ENCODE measurements at places on chromosomes 1 and 21.

- peak; percentile 68 for DNase-seq
These were observed at the start of gene CAPN2 for GRCh38 chr1:223712194-223712849. Gene CAPN2, plus strand, starts transcription at chr1:223712539. Its CDS starts 102 bp downstream, at chr1:223712641.

GRCh38 chr1:56806804-56807203 lies 12.4 kb downstream of the FYB2 start:
- no peak for DNase-seq

DNA sequence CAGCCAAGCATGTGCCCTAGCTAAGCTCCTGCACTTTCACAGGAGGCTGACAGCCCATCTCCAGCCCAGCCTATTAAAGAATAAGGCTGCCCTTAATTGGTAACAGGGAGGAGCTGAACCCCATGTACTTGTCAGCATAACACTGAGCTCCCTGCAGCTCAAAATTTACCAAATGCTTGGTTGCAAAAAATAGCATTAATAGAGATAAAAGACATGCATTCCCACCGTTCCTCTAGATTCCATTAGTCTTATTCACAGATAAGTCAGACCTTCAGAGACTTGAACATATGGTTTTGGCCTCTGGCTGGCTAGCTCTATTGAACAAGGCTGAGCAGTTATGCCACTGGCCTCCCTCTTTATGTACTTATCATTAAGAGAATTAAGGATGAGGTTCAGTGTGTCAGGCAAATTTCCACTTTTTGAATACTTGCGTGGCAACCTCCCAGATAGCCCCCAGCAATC lies 29.2 kb downstream of the OLFML3 start:
- no peak for DNase-seq

GRCh38 chr1:77175230-77175844 lies 43.9 kb downstream of the PIGK start:
- no peak for DNase-seq
